ENCODE measurements at places on chromosomes 2 and 18.

GRCh38 chr2:241302759-241303651, 12.5 kb downstream of the HDLBP start:
- DNase-seq = no peak

DNA sequence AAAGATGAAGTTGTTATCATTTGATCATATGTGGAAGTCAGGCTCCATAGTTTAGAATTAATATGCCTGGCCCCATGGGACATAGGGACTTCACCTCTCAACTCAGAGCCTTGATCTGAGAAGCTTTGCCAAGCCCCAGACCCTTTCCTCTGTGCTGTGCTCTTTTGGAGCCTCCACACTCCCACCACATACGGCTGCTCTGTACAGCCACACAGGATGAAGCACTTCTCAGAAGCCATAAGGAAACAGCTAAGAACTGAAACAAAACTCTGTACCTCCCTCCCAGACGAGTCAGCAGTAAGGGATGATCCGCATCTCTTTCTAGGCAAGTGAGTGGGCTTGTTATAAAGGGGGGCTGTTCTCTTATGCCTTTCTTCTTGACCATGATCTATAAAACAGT, 66.5 kb downstream of the CAB39 start:
- peak; percentile 23 for DNase-seq

DNA sequence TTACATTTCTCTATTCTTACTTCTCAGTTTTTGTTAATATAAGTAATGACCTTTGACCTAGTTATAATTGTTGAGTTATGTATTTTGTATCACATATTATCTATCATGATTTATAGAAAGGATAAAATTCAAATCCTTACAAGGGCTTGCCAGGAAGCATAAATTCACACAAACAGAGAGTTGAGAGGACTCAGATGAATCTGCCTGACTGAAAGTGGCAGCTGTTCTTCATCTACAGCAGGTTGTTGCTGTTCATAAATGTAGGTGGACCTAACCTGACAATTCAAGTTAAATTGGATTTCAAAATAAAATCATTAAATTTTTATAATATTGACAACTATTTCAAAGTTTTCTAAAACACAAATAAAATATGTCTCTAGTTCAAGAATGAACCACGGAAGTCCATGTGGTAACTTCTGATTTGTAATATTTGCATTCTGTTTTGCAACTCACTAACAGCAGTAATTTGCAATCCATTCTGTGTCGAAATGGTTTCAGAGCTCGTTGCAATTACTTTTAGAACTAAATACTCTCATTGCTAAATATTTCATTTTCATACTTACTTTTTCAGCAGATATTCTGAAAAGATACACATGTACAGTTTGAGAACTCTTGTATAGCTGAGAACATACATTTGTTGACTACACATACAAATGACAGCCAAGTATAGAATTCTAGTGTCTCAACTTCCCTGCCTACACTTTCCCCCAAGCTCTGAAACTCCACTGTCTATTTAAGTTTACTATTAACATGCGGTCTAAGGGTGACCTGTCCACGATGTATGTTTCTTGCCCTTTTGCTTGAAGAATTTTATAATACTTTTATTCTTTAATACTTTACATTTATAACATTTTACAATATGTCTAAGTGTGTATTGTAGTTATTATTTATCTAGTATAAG, 25.7 kb downstream of the SCN7A start:
- no peak for DNase-seq

GRCh38 chr2:44578471-44579093, 216.8 kb downstream of the CAMKMT start:
- no peak for DNase-seq

DNA sequence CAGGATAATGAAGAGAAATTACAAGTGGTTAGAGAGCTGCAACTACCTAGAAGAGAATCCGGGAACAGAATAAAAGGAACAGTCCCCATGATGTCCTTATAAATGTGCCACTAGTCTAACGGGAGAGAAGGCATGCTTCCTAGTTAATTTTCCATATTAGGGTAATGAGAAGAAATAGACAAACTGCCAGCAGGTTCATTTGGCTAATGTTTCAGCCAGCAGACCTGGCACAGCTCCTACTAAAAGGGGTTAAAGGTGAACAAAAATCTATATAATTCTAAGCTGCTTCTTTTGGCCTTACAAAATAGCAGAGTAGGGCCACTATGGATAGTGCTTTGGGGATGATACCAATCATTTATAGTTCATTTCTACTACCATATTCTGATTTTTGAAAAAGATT, 845.3 kb upstream of the GCFC2 start:
- DNase-seq = no peak

DNA sequence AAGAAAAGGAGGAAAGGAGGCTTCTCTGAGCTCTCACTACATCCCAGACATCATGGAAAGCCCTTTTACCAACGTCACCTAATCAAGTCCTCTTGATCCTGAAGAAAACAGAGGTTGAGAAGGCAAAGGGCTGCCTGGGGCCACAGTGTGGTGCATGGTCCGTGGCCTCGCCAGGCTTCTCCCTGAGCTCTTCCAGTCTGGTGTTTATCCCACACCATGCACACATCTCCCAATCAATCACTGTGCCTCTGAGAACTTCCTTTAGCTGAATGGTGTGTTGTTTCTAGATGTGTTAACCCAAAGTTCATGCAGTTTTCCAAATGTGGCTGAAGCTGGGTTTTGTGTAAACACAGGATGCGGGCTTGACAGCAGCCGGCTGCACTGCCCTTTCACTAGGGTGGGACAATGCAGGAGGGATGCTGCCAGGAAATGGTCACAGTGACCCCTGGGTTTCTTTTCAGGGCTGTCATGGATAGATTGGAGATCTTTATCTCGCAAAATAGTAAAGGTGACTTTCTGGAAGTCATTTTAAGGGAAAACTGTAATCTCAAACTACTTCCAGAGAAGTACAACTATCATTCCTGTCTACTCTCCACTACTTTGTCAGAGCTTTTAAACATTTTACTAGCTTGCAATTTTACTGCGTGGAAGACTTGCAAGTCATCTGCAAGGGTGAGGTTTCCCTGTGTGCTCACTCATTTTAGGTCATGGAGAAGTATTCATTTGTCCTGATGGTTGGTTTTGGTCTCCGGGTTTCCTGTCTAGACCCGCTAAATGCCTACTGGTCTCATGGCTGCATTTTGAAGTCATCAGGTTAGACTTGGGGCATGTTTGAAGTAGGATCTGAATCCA, 54.6 kb downstream of the IL1R2 start:
- DNase-seq = no peak

All from activated naive CD4-positive, alpha-beta T cell treated with Interleukin-2 at 50 U/mL for 16 hours (primary cell).